ENCODE measurements at places on chromosomes 3 and 15.

GRCh38 chr15:75329571-75329970 is 6.3 kb upstream of the COMMD4 start:
- no peak for DNase-seq

GRCh38 chr15:40190591-40190990 is 29.7 kb downstream of the BUB1B start:
- DNase-seq, result no peak

GRCh38 chr15:57892181-57892580 is 173.3 kb downstream of the ALDH1A2 start:
- no peak for DNase-seq

DNA sequence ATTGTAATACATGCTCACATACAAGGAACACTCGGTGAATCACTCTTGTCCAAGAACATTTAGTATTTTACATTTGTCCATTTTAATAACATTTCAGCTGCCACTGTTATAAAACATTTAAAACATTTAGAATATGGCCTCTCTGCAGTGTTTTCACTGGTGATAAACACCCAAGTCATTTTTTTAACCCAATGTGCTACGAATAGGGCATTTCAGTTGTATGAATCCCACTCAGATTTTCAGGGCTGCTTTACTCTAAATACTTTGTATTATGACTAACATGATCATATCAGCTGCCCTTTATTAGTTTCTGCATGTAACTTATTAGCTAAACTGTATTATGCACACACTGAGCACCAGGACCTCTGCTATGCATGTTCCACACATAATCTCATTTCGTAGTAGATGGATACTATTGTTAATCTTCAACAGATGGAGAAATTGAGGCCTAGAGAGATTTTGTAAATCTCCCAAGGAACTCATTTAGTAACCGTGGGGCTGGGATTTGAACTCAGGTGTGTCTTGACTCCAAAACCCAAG is 148.6 kb upstream of the CDIN1 start:
- DNase-seq, result no peak

DNA sequence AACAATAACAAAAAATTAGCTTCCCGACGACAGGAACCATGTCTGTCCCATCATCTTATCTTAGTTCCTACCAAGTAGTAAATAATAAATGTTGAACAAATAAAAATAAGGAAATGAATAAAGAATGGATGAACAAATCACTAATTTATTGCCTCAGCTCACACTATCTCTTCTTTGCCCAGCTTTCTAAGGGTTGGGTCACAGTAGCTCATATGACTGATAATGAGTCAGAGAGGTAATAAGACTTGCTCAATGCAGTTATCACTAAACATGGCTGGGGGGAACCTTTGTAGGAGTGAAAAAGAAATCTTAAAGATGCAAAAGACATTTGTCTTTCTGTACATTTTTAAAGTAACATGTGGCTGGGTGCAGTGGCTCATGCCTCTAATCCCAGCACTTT is 182.2 kb downstream of the WDR76 start:
- DNase-seq, result no peak

DNA sequence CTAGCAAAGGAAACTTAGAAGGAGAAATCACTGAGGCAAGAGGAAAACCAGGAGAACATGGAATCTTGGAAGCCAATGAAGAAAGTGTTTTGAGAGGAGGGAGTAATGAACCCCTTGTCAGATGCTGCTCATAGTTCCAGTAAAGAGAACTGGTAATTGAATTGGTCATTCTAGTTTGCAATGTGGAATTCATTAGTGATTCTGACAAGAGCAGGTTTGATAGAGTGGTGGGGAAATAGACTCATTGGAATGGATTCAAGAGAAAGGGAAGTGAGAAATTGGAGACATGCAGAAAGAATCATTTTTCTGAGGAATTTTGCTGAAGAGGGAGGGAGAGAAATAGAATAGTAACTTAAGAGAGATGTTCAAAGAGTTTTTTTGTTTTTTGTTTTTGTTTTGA is 21.0 kb downstream of the GLCE start:
- DNase-seq, result no peak

DNA sequence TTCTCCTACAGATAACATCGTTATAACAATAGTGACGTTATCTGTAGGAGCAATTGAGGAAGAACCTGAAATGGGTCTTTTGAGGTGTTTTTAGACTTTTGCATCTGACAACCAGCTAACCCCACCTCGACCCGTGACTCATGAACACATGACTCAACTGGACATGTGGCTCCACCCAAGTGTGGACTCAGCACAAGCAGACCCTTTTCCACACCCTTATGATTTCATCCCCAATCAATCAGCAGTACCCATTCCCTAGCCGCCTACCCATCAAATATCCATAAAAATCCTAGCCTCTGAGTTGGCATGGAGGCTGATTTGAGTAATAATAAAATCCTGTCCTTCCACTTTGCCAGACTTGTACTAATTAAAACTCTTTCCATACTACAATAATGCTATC is 255.4 kb downstream of the ARPP21 start:
- DNase-seq, result no peak

DNA sequence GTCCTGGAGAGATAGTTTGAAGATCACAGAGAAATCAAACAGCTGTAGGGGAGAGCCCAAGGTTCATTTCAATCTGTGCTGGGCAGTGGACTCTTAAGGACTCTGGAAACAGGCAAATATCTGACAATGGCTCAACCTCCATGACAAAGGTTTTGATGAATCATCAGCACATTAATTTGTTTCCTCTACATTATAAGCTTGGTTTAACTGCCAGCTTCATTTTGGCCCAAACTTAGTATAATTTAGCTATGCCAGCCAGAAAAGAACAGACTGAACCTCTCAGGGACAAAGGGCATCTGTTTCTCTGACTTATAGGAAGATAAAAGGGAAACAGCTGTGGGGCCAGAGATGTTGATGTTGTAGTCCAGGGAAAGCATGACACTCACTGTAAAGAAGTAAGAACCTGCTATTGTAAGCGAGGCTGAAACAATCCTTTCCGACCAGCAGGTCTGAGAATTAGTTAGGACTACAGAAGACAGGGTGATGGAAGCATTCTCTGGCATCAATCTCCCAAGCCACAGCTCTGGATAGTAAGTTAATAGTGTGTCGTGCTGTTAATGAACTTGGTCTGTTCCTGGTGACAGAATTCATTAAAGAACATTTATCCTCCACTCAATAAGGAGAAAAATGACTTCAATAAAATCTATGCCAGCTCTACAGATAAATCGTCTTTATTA is 110.1 kb downstream of the KCNMB2 start:
- DNase-seq, result no peak
